ENCODE measurements at places on chromosomes 5 and 9.

- DNase-seq: no peak
Measured at GRCh38 chr5:114702731-114703130, 340.9 kb downstream of the KCNN2 start.

DNA sequence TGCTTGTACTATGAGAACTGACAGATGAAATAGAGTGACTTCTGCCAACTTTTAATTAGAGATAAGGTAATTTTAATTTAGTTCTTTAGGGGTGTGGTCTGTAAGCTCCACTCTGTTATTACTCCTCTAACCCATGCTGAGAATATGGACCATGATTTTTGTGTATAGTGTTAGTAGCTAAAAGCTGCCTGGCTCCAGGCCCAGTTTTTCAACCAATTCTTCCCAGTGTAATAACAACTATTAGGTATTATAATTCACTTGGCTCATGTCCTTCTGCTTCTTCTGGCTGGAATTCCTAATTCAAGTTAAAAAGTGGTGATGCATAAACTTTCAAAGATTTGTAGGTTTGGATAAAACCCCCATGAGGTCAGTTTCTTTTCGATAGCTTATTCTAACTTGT, 216.3 kb downstream of the ISL1 start:
- no peak for DNase-seq

DNA sequence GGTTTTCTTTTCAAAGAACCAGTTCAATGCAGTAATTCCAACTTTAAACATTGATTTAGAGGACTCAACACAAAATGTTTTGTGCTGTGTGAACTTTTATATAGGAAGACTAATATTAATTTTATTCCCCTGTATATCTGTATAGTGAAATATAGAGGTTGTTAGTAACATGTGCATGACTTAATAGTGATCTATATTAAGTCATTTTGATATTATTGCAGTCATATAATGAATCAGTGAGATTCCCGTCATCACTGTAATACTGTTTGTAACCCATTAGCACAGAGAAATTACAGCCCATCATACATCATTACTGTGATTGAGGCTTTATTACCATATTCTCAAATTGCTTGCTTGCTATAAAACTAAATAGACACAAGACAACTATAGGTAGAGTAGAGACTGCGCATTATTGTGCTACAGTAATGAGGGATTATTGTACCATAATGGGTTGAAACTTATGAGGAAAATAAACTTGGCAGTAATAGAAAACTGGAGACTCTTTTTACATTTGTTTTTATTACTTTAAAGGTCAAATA, 170.7 kb downstream of the RANBP17 start:
- DNase-seq: no peak

- no peak for DNase-seq
Measured at GRCh38 chr5:165224366-165225045, 1719.1 kb downstream of the MAT2B start.

DNA sequence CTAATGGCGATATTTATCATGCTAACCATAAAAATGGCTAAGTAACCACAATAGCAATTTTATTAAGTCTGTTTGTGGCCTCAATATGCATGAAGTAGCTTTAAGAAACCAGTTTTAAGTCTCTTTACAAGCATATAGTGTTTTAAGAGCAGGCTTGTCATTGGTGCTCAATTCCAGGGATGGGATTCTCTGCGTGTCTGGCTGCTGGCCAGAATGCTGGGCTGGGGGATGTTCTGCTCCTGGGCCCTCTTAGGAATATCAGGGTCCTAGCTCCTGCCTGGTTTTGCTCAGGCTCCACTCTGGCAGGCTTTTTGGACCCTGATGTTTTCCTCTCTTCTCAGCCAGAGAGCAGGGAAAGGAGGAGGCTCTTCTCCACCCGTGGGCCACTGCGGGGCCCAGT, 127.2 kb downstream of the PDE8B start:
- DNase-seq: no peak
